Astrocyte of the spinal cord (primary cell): ENCODE measurements at places on chromosomes 7 and 10.

DNA sequence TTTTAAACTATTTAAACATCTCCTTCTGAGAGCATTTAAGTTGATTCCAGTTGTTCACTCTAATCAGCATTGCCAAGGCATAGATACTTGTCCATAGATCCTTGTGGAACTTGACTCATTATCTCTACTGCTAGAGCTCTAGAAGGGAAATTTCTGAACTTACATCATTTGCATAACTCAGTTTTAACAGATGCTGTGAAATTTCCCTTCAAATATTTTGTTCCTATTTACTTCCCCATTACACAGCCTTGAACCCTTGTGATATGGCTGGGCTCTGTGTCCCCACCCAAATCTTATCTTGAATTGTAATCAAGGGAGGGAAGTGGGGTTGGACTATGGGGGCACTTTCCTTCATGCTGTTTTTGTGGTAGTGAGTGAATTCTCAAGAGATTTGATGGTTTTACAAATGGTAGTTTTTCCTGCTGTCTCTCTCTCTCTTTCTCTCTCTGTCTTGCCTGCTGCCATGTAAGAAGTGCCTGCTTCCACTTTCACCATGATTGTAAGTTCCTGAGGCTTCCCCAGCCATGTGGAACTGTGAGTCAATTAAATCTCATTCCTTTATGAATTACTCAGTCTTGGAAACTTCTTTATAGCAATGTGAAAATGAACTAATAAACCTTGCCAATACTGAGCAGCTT lies 25.4 kb downstream of the INSIG1 start:
- no peak for DNase-seq

DNA sequence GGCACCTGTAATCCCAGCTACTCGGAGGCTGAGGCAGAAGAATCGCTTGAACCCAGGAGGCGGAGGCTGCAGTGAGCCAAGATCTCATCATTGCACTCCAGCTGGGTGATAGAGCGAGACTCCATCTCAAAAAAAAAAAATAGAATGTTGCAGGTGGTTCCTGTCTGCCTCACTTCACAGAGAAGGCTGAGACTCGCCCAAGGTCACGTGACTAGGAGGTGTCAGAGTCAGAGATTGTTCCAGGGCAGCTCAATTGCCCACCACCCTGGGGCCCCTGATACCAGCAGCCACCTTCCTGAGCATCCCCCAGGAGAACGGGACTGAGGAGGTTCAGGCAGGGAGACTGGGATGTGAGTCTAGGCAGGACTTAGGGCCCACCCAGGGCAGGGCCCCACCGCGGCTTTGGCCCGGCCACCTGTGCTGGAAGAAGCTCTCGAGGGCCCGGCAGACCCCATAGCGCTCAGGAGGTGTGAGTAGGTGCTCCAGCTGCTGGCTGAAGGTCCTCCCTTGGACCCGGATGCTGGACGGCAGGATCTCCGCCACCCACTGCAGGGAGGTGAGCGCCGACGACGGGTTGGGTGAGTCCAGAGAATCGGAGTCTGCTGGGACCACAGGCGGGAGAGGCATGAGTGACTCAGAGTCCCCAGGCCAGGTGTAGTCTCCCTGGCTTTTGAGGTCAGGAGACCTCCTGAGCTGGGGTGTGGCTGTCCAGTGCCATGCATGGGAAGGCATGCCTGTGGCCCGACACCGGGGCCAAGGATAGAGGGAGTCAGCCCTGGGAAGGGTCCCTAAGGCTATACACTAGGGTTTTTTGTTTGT lies 30.9 kb downstream of the GRID2IP start:
- DNase-seq, result no peak

- peak; percentile 78 for DNase-seq
These were observed 45.5 kb downstream of the NOD1 start for GRCh38 chr7:30433082-30433481.

GRCh38 chr7:17620566-17620965 lies 319.7 kb downstream of the SNX13 start:
- no peak for DNase-seq

- peak; percentile 53 for DNase-seq
These were observed 1.1 kb upstream of the ARHGAP22 start for GRCh38 chr10:48605786-48606529.

GRCh38 chr10:72353965-72354355 lies 759 bp downstream of the DNAJB12 start:
- DNase-seq, result no peak

- no peak for DNase-seq
These were observed 6.9 kb downstream of the MAD1L1 start for GRCh38 chr7:2225830-2226229.

GRCh38 chr10:82883603-82884002 lies 1008.6 kb downstream of the NRG3 start:
- DNase-seq, result no peak
